GM20000 (cell line): ENCODE measurements at places on chromosomes 3 and 15.
A peak's percentile ranks its signal among the peaks of the same experiment; 100 is the strongest.

DNA sequence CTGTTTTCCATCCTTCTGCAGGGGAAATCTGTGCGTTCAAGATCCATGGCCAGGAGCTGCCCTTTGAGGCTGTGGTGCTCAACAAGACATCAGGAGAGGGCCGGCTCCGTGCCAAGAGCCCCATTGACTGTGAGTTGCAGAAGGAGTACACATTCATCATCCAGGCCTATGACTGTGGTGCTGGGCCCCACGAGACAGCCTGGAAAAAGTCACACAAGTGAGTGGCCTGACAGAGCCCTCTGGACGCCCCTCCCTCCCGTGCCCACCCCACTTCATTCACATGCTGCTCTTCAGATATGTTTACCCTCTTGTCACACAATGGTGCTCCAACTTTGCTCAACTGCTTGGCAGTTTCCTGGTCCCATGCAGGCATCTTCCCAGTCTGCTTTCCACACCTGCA lies 274.3 kb upstream of the TRIM42 start:
- no peak for DNase-seq

DNA sequence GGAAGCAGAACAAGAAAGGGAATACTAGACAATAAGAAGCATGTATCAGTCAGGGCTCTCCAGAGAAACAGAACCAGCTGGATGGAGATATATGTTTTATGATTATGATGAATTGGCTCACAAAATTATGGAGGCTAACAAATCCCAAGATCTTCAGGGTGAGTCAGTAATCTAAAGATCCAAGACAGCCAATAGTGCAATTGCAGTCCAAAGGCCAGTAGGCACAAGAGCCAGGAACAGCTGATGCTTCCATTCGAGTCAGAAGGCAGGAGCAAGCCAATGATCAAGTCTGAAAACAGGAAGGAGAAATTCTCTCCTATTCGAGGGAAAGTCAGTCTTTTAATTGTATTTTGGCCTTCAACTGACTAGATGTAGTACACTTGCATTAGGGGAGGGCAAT lies 164.9 kb upstream of the ST8SIA2 start:
- DNase-seq = no peak

DNA sequence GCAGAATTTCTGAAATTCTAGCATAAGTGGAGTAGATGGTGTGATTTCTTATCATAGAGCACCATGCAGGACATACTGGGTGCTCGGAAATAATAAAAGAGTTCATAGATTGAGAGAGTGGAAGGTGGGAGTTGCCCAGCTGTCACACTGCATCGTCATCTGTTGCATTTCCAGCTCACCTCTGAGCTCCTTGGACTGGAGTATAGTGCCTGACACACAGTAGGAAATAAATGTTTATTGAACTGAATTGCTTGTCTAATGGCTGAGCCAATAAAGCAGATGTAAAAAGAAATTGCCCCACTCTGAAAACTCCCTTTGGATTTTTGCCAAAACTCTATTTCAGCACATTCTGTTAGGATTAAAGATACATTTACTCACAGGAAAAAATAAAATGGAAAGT lies 108.9 kb upstream of the UBE2E1 start:
- DNase-seq = no peak

GRCh38 chr3:32646761-32647160 lies 38.2 kb upstream of the CNOT10 start:
- no peak for DNase-seq

DNA sequence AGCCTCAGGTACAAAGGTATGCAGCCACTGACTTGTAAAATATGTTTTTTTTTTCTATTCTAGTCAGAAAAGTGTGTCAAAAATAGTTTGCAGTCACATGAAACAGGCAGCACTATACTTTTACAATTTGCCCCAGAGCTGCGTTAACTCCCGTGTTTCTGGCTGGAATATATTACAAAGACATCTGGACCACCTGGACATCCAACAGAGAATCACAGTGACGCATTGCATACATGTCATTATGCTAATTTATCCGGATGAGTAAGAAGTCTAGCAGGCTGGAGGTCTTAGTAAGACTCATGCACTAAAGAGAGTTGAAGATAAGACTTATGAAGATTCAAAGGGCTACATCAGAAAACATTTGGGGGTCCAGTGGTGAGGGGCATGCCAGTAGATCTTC lies 39.2 kb upstream of the STRIT1 start:
- DNase-seq = no peak

- no peak for DNase-seq
These were observed 81.5 kb downstream of the TJP1 start for GRCh38 chr15:29740692-29741311.

DNA sequence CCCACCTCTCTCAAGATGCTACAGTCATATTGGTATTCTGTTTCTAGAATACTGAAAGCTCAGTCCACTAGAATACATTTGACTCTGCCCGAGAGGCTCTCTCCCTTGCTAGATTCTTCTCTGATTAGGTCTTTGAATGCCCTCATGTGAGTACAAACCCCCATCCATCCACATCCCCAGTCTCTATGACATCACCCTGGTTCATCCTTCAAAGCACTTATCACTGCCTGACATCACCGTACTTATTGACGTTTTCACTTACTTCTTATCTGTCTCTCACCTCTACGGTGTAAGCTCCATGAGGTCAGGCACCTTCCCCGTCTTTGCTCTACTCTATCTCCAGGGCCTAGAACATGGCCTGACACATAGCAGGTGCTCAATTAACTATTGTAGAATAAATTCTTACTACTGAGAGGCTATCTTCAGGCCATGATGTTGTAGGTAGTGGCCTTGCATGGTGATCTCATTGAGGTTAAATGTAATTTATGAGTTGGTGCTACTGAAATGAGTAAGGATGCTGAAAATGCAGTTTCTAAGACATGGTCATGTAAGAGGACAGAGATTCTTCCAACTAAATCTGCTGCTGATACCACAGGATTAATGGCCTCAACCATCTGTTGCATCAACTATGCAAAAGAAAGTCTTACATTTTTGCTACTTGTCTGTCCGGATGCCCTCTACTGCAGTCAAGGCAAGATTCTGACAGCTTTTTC lies 26.8 kb downstream of the EOGT start:
- DNase-seq = no peak

GRCh38 chr3:130975251-130975650 lies 51.4 kb downstream of the ASTE1 start:
- DNase-seq = no peak

DNA sequence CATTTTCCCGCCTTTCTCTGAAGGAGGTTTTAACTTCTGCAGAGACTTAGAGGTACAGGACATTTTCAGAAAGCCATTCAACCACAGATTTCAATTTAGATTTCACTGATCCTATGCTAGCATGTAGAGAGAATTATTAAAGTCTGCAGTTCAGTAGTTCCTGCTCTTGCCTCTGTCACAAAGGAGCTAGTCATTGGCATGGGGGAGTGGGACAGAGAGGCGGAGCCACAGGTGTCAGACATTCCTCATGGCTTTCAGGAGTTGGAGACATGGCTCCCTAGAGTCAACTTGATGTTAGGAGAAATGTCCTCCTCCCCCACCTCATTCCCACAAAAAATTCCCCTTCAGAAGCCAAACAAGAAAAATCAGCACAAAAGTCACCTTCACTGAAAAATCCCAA lies 66.0 kb upstream of the SIAH2 start:
- DNase-seq = no peak

DNA sequence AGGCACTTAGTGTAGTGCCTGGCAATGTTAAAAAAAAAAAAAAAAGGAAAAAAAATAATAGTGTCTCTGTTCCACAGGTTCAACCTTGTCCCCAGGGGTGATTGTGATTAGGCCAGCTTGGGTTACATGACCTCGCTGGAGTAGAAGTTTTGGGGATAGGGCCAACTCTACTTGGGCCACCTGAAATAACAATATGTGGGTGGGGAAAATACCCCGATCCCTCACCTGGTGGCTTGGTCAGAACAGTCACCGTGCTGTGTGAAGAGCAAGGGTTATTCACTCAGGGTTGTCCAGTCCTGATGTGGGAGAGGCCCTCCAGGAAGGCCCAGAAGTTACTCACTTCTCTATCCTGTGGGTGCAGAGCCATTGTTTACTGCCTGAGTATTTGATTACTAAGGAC lies 19.5 kb downstream of the XYLB start:
- DNase-seq = no peak

DNA sequence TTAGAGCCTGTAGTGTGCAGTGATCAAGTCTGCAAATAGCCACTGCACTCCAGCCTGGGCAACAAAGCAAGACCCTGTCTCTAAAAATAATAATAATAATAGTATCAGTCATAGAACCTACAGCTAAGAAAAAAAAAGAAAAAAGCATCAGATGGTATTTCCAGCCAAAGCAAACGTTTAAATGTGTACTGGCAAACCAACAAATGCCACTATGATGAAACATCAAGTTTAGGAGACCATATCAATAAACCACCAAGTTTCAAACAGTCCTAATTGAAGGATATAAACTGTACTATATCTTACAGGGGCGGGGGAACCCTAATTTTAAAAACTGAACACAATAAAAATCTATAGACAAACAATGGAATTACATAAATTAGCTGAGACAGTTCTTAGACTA lies 6.4 kb downstream of the UBP1 start:
- no peak for DNase-seq

DNA sequence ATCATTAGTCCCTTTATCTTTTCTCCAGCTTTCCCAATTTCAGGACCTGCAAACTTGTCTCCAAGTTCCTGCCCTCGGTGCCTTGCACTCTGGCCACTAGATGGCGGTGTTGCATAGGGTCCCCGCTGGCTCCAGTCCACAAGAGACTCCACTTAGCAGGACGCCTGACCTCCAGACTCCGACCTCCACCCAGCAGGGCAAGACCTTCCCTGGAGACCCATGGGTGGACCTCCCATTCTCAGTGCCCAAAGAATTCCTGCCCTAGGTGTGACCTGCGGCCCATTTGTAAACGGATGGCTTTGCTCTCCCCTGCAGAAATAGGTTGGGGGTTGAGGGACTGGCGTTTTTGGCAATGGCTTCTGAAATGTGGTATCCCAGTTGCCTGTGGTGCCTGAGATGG lies 82.6 kb downstream of the LSM3 start:
- DNase-seq = peak; percentile 83
